D721Med (cell line): ENCODE measurements at places on chromosomes 3 and 15.

DNA sequence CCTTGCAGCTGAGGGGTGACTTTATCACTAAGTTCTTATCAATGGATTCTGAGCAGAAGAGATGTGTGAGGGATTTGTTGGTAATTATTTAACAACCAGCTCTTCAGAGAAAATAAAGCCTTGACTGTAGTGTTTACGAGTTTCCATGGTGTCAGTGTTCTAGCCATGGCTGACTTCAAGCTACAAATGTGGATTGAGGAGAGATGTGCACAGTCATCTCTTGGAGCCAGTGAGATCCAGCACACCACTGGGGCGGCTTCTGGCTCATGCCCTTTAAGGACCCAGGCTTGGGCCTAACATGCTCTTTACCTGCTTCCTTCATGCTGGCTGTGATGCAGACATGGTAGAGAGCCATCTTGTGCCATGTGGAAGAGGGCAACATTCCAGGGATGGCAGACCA lies 145.6 kb upstream of the MRPS22 start:
- DNase-seq, result no peak

- no peak for DNase-seq
Observed at GRCh38 chr3:89440386-89440785, 333.0 kb downstream of the EPHA3 start.

DNA sequence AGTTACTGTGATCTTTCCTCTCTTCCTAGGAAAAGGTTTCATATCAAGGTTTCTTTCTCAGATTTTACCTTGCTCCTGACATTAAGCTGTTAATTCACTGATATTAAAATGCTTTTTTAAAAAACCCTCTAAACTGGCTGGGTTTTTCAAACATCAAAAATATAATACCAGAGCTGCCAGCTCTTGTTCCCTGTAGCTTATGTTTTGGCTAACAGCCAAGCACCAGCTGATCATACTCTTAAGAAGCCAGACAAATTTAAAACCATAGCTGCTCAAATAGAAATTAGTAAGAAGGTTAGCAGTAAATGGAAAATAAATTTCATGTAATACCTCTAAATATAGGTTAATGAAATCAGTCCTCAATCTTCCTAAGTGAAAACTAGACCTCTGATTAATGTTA lies 657.5 kb downstream of the GRM7 start:
- no peak for DNase-seq

GRCh38 chr3:184767377-184767776 lies 44.6 kb upstream of the VPS8 start:
- no peak for DNase-seq

GRCh38 chr3:36803091-36803791 lies 38.9 kb upstream of the DCLK3 start:
- DNase-seq, result no peak
